ENCODE measurements at places on chromosomes 13 and 19.

DNA sequence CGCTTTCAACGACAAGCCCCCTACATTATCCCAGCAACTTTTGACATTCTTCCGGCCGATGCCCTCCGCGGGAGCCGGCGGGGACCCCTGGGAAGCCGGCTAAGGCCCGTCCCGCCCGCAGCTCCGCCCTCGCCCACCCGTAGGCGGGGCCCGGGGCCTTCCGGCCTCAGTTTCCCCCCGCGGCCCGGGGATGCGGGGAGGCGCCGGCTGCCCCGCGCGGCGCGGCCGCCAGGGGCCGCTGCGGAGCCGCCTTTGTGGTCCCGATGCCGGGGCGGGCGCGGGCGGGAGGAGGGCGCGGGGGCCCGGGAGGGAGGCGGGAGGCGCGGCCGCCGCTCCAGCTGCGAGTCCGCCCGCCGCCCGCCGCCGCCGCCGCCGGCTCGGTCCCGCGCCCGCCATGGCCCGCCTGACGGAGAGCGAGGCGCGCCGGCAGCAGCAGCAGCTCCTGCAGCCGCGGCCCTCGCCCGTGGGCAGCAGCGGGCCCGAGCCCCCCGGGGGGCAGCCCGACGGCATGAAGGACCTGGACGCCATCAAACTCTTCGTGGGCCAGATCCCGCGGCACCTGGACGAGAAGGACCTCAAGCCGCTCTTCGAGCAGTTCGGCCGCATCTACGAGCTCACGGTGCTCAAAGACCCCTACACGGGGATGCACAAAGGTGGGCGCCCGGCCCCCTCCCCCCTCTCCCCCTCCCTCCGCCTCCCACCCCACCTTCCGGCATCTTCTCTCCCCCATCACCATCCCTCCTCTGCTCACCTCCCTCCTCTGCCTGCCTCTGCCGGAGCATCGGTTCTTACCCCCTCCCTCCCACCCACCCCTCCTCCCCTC, at the start of gene CELF5:
Gene CELF5 (plus strand): TSS at position 316 of the 823 bp plus-strand sequence. CDS start 79 bp downstream, at position 395.
- DNase-seq, result no peak

DNA sequence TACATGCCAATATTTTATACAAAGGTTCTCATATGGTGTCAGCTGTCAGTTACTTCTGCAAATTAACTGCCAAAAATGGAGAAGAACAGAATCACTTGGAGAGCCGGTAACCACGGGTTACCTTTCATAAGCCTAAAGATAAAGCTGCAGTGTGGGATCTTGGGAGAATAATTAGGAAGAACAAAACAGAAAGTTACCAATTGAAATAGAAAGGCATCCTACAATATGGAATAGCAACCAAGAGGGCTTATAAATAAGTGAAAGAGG, 74.2 kb downstream of the TSHZ3 start:
- DNase-seq, result no peak

GRCh38 chr19:43489310-43489709, 15.2 kb downstream of the PHLDB3 start:
- DNase-seq, result no peak

GRCh38 chr13:26954976-26955375, 194.4 kb upstream of the GPR12 start:
- DNase-seq, result no peak

- no peak for DNase-seq
Observed at GRCh38 chr13:37263871-37264270, 158.4 kb upstream of the CSNK1A1L start.

- no peak for DNase-seq
Observed at GRCh38 chr13:25525884-25526283, 154.1 kb downstream of the ATP8A2 start.

DNA sequence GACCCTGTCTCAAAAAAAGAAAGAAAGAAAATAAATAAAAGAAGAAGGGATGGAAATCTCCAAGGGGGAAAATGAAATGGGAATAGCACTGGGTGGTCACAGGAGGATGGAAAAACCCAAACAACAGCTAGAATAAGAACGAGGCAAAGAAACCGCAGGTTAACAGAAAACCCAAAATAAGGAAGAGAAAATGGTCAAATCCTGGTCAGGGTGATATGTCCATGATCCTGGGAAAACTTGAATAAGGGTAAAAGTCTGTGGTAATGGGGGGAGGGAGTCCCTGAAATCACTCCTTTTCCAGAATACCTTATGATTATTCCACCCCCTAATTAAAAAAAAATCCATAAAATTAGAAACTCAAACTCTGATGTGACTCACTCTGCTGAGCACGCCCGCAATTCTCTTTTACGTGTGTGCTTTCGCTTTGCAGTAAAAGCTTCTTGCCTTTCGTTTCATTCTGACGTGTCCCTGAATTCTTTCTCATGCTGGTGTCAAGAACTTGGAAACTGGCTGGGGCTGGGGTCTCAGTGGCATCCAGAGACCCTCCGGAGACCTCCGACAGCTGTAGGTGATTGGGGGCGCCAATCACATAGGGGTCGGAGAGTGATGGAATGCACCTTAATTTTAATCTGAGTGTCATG, 4.3 kb upstream of the NAXD start:
- no peak for DNase-seq

DNA sequence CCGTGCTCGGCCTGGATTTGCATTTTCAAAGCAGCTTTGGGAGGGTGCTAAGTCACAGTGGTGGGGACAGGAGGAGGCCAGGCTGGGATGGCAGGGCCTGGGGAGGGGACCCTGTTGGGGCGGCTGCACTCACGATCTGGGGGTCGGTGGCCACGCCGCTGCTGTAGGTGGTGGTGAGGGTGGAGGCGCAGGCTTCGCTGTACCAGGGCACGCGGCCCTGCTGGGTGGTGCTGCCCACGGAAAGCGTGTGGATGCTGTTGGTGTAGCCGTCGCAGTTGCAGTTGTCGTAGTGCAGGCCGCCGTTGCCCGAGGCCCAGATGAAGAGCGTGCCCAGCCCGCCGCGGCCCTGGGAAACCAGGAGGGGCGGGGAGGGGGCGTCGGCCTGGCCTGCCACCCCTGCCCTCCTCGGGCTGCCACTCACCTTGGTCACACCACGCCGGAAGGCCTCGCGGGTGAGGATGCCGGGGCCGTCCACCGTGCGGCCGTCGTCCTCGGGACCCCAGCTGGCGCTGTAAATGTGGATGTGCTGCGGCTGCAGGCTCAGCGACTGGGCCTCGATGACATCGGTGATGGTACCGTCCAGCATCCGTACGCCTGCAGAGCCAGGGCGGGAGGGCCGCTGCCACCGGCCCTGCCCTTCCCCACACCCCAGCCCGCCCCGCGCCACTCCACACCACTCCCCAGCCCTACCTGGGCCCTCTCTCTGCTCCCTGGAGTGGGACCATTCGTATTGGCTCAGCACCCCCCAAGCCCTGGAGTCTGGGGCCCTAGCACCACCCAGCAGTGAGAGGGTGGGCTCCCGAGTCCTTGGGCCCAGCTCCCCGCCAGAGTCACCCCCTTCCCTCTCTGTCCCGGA, 3.2 kb downstream of the PCSK4 start:
- DNase-seq, result no peak

DNA sequence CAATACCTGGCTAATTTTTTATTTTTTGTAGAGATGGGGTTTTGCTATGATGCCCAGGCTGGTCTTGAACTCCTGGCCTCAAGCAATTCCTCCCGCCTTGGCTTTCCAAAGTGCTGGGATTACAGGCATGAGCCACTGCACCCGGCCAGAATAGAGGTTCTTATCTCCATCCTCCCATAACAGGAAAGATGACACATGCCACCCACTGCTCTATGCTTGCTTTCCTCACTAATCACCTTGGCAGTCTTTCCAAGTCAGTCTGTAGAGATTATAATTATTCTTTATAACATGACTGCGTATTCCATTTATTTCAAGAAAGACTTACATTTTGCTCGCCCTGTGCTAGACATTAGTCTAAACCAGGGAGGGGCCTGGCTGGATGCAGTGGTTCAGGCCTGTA, 6.7 kb downstream of the VAV1 start:
- no peak for DNase-seq

DNA sequence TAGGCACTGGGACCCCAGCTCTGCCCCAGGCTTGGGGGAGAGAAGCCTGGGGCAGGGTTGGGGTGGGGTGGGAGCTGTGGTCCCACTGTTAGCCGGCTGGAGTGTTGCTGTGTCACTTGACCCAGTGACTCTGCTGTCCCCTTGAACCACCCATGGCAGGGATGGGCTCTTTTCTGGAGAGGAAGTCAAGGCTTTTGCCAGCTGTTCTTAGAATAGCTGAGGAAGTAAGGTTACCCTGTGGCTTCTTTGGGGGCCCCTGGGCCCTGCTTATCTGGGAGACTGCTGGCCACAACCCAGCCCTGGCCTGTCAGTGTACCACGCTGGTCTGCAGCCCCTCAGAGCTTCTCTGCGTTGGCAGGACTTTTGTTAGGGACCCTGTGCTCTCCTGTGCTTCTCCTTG, 9.1 kb downstream of the PNPLA6 start:
- DNase-seq, result no peak

- no peak for DNase-seq
Observed at GRCh38 chr13:30712536-30713532, 22.5 kb upstream of the ALOX5AP start.

GRCh38 chr19:50795664-50796073, 5.5 kb downstream of the ACP4 start:
- no peak for DNase-seq

- DNase-seq, result no peak
Observed at GRCh38 chr19:4227771-4228170, 1.6 kb upstream of the EBI3 start.

GRCh38 chr19:46604781-46605355, 3.7 kb downstream of the CALM3 start:
- DNase-seq, result no peak

DNA sequence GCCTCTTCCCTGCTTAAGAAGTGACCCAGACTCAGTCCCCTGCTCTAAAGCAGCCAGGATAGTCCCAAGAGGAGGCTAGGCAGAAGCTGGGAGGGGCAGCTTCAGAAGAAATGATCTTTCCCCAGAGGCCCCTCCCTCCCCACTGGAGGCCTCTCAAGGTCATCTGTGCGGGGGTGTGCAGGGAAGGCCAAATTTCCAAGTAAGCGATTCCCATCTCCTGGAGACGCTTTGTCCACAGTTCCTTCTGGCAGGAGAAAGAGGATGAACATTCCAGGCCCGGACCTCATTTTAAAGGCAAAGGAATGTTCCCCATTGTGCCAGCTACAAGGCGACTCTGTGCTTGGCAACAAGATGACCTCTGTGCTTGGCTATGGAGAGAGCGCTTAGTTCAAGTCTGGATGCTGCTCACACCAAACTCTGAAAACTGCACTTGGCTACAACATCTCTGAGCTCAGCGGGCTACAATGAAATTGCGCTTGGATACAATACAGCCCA, 23.5 kb downstream of the COL5A3 start:
- no peak for DNase-seq

- DNase-seq, result no peak
Observed at GRCh38 chr13:113842336-113843062, 21.4 kb downstream of the GAS6 start.

- DNase-seq, result no peak
Observed at GRCh38 chr13:93268327-93269028, 41.9 kb downstream of the GPC6 start.

Measured in stimulated activated CD4-positive, alpha-beta T cell treated with anti-CD3 and anti-CD28 coated beads, TNF-alpha, amount 100 ng/mL, for 1 hour (primary cell).